Midbrain (tissue), 1 donor: ENCODE measurements at places on chromosomes 6 and 20.

GRCh38 chr6:26246553-26246952 lies 118.4 kb upstream of the BTN3A2 start:
- DNase-seq: no peak

- DNase-seq: no peak
These were observed 3.6 kb upstream of the BAK1 start for GRCh38 chr6:33583591-33584155.

DNA sequence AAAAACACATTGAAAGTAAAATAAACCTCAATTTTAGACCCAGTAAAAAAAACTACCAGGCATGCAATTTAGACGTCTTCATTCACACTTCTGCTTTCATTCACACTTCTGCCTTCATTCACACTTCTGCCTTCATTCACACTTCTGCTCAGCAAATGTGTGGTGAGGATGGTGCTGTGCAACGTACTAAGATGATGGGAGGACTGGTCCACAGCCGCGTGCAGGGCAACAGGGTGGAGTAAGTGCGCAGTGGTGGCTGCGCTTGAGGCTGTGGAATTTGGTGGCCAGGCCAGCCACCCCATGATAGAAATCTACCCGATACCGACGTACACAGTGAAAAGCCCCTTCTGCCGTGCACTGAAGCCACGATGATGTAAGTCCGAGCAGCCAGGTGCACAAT lies 114.3 kb upstream of the CD93 start:
- DNase-seq: no peak

- no peak for DNase-seq
These were observed 2.6 kb upstream of the MUC22 start for GRCh38 chr6:31007694-31008093.

DNA sequence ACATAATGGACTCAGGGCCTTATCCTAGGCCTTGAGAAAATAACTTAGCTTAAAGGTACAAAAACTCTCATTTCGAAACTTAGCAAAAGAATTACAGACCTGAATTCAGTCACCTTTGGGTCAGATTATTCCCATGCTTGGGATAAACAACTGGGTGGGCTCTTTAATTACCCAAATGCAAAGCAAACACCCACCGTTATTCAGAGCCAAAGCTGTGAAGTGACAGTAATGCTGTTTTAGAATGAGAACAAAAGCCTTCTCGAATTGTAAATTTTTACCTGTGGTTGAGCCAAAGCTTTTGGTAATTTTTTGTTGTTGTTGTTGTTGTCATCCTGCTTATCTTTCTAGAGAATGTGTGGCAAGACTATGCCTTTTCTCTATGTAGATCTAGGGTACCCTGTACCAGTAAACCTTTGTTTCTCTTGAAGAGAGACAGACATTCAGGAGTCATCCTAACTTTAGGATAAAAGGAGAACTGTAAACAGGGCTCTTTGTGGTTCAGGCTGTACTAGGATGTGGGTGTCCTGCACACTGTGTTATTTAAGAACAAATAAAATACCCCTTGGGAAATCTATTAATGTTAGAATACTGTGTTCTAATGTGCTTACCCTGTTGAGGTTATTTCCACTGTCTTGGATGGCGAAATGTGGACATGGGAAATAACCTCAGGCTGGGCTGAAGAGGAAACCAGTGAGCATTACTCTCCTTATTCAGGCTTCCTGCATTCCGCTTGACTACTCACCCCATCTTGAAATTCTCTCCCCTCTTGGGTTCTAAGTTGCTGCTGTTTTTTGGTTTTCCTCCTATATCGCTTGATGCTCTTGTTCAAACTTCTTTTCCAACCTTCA lies 480.7 kb downstream of the CD83 start:
- no peak for DNase-seq

DNA sequence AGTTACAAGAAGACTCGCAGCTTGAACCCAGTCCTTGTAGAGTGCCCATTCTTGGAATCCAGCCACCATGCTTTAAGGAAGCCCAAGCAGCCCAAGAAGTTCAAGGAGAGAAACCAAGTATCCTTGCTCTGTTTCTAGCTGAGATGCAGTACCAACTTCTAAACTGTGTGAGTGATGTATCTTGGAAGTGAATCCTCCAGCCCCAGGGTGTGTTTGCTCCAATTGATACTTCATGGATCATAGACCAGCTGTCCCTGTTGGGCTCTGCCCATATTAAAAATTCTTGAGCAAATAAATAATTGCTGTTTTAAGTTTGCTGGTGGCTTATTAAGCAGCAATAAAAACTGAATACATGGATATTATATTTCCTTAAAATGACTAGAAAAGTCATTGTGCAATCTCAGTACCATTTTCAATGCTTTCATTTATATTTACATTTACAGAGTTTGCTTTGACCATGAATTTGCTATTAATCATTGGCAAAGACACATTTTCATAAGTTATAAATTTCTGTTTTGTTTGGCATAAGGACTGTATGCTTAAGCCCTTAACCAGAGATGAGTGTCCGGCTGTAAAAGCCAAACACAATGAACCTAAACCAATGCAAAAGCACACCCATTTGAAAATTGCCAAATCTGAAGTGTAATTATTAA lies 9.2 kb downstream of the SPTLC3 start:
- no peak for DNase-seq

DNA sequence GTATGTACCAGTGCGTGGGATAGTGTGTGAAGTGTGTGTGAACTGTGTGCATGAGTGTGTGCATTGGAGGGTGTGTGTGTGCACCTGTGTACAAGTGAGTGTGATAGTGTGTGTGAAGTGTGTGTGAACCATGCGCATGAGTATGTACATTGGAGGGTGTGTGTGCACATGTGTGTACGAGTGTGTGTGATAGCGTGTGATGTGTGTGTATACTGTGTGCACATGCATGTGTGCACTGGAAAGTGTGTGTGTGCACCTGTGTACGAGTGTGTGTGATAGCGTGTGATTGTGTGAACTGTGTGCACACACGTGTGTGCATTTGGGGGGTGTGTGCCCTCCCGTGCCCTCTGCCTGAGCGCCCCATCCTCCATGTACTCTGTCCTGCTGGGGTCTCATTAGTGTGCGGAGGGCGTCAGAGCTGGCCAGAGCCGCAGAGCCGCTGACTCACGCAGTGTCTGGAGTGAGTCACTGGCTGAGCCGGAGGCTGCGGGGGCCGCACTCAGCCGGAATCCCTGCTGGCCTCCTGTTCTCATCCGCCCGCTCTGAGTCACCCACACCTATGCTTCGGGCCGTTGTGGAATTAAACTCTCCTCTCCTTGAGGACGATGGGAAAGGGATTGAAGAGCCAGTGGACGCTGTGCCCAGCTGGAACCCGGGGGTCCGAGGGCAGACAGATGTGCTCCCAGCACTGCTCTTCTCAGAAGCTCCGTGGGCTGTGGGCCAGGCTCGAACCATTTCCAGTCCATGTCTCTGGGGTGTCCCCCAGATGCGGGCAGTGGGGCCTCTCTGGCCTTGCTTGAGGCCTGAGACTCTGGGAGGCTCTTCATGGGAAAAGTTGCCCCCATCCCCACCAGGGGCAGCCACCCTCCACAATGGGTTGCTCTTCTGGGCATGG lies 27.3 kb upstream of the STX16 start:
- DNase-seq: no peak

DNA sequence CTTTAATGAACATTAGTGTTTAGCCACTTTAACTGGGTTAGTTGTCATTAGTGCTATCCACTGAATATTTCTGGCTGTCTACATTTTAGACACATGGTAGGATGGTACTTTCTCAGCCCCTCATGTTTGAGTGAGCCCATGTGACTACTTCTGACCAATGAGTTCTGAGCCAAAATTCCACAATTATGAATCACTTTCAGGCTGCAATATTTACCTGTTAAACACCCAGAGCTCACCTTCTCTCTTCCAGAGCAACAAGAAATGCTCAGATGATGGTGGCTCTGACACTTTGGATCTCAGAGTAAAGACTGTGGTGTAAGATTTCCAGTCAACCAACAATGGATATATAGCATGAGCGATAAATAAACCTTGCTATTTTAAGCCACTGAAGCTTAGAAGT lies 24.8 kb downstream of the SPACA1 start:
- DNase-seq: no peak

DNA sequence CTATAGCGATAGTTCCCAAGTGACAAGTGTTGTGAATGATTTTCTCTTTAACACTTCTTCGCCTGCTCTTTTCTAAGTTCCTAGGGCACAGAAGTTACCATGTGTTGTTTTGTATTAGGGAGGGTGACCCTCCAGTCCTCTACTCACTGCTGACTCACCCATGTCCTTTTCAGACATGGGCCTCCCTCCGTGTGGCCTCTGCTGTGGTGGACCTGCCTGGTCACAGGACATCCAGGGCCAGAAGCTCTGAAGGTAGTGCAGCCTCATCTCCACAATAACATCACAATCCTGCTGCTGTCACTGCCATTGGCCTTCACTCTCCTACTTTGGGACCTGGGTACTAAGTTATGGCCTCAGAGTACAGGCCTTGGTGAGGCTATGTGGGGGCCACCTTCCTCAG lies 87.1 kb upstream of the TNFAIP3 start:
- no peak for DNase-seq

GRCh38 chr6:89736893-89737292 lies 82.7 kb downstream of the MDN1 start:
- no peak for DNase-seq

- no peak for DNase-seq
These were observed 127.6 kb downstream of the TTLL2 start for GRCh38 chr6:167452338-167453081.

GRCh38 chr20:37915800-37916570 lies 13.1 kb downstream of the VSTM2L start:
- no peak for DNase-seq

DNA sequence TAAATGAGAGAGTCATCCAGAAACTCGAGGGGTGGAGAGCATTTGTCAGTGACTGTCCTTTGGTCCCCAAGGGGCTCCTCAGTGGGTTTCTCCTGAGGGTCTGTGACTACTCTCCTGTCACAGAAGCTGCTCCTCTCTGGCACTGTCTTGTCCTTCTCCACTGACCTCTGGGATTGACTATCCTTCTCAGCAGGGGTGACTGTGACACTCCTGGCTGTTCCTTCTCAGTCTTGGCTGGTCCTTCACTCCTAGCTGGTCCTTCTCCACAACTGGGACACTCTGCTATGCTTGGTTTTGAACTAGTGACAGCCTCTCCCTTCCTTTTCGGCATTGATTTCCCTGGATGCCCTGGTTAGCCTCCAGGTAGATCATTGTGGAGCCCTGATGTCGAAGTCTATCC lies 33.5 kb downstream of the DYNLT1 start:
- DNase-seq: no peak

DNA sequence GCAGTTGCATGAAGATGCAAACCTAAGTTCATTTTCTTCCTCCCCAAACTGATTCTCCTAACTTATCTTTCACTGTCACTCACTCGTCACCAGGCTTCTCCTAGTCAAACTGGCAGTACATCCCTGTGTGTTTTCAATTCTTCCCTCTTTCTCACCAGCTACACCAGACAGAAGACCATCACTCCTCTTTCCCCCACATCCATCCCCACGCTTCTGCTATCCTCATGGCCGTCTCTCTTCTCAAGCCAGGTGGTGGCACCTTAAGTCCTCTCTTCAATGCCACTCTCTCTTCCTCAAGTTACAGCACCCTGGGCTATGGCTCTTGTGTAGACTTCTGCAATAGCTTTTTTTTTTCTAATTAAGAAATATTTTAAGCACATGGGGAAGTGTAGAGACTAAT lies 14.4 kb upstream of the TREM2 start:
- DNase-seq: no peak

DNA sequence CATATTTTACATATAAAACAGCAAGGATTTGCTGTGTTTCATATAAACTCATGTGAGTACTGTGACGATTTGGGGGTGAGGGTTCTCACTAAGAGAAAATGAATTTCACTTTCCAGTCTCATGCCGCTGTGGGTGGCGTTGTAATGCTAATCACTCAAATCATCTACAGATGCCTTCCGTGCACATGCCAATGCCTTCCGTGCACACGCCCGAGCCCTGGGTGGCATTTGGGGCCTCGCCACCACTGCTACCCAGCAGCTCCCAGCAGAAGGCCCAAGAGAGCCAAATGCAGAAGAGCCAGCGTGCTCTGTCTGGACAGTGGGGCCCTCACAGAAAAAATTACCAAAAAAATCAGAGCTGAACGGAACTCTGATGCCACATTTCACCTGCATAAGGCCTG lies 53.7 kb downstream of the WDR27 start:
- DNase-seq: no peak

DNA sequence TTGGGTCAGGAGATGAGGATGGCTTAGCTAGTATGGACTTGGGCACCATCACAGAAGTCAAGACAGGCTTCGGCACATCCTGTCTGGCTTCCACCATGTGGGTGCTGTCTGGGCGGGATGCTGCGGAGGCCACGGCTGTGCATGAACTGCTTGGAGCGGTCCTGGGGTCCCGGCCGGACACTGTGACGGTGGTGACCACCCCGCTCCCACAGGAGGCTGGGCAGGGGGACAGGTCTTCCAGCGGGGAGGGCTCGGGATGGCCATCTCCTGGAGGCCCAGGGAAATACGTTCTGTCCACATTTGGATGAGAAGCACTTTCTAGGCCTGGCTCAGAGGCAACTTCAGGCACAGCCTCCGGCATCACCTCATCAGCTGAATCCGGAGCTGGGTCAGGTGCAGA lies 32.1 kb upstream of the TCFL5 start:
- DNase-seq: no peak

- DNase-seq: no peak
These were observed 12.9 kb downstream of the PACSIN1 start for GRCh38 chr6:34478796-34479195.

DNA sequence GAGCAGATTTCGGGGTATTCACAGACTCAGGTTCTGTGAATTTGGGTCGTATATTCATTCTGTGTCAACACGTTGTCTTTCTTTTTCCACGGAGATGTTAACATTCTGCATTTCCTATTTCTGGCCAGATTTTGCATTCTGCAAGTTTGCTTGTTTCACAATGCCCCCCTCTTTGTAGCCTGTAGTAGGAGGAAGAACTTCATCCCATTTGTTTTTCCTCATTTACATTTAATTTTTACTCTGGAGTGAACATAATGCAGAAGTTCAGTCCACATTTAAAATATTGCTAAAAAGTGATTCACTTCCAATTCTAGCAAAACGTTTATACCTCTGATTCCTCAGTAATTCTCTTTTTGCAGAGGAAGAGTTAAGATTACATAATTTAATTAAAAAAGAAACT lies 12.9 kb downstream of the TAGAP start:
- no peak for DNase-seq

DNA sequence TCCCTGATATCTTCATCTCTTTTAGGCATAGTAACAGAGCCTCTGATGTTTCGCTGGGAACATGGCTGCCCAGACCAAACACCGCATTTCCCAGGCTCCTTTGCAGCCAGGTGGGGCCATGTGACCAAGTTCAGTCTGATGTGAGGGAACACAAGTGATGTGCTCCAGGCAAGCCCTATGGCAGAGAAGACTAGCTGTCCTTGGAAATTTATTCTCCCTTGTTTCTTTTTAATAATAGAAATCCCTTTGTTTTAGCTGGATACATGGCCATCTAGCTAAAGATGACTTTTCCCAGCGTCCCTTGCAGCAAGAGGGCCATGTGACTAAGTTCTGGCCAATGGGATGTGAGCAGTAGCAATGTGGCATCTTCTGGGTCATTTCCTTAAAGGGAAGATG lies 30.8 kb downstream of the SLC2A10 start:
- DNase-seq: no peak

DNA sequence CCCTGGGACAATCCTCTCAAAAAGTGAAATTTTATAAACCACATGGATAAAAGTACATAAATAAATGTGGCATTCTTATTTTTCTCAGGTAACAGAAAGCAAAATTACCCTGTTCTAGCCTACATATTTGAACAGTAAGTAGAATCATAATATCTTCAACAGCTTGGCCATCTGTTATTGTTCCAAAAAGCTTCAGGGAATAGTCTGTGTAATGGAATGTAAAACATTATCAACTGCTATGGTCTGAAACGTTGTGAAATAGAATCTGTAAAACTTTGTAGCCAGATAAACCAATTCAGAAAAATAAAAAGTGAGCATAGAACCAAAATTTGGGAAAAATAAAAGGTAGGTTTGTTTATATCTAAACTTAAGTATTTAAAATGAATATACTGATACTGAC lies 114.7 kb downstream of the THEMIS start:
- no peak for DNase-seq
